ENCODE measurements at places on chromosomes 7 and 10. TPM values are rescaled to one million over a fixed set of nuclear protein-coding genes. Genes with fewer than 3 reads are reported as not detected.

- no peak for DNase-seq
Observed at GRCh38 chr10:62816076-62816330, 163 bp downstream of the EGR2 start.

- DNase-seq: no peak
Observed at GRCh38 chr10:32949221-32949678, 8.8 kb downstream of the ITGB1 start.

GRCh38 chr10:78330884-78331283, 297.2 kb downstream of the RPS24 start:
- DNase-seq: no peak

GRCh38 chr7:46745707-46746090, 824.6 kb upstream of the IGFBP3 start:
- no peak for DNase-seq

- DNase-seq: no peak
Observed at GRCh38 chr7:55441774-55442522, 76.8 kb downstream of the LANCL2 start.

Gene LRRC4
- polyA plus RNA-seq: not detected

Gene GBX1
- polyA plus RNA-seq: not detected

Gene ACTR3C
- 2.1 TPM for polyA plus RNA-seq
